Smooth muscle cell of the coronary artery (primary cell): ENCODE measurements at places on chromosomes 6 and 20. TPM values are rescaled to one million over a fixed set of nuclear protein-coding genes. Genes with fewer than 3 reads are reported as not detected.

PLG gene
- total RNA-seq = not detected in 2 replicates

SCRT2 gene
- total RNA-seq = not detected in 2 replicates

CRISP2 gene
- total RNA-seq = not detected in 2 replicates

THEMIS gene
- total RNA-seq = not detected in 2 replicates

OR2B6 gene
- not detected in 2 replicates for total RNA-seq

TOX2 gene
- total RNA-seq = 0.12 and 2.0 TPM in 2 replicates

HECA gene
- 11.3 and 27.1 TPM in 2 replicates for total RNA-seq

RIMS1 gene
- 3.2 and 3.5 TPM in 2 replicates for total RNA-seq

PTCRA gene
- 0.53 TPM in 1 of 2 replicates, not detected in the other for total RNA-seq

RIPPLY2 gene
- under 0.01 TPM in 1 of 2 replicates, not detected in the other for total RNA-seq

RAB32 gene
- total RNA-seq = 37.9 and 108 TPM in 2 replicates

PCMT1 gene
- 104 and 114 TPM in 2 replicates for total RNA-seq

PPP1R16B gene
- 0.12 and 0.23 TPM in 2 replicates for total RNA-seq

CST4 gene
- 0.60 TPM in 1 of 2 replicates, not detected in the other for total RNA-seq

SIRPD gene
- not detected in 2 replicates for total RNA-seq

KCNK5 gene
- not detected in 2 replicates for total RNA-seq
